ENCODE measurements at places on chromosomes 11 and 22.

GRCh38 chr11:94418123-94418765 is 17.0 kb upstream of the GPR83 start:
- no peak for DNase-seq

DNA sequence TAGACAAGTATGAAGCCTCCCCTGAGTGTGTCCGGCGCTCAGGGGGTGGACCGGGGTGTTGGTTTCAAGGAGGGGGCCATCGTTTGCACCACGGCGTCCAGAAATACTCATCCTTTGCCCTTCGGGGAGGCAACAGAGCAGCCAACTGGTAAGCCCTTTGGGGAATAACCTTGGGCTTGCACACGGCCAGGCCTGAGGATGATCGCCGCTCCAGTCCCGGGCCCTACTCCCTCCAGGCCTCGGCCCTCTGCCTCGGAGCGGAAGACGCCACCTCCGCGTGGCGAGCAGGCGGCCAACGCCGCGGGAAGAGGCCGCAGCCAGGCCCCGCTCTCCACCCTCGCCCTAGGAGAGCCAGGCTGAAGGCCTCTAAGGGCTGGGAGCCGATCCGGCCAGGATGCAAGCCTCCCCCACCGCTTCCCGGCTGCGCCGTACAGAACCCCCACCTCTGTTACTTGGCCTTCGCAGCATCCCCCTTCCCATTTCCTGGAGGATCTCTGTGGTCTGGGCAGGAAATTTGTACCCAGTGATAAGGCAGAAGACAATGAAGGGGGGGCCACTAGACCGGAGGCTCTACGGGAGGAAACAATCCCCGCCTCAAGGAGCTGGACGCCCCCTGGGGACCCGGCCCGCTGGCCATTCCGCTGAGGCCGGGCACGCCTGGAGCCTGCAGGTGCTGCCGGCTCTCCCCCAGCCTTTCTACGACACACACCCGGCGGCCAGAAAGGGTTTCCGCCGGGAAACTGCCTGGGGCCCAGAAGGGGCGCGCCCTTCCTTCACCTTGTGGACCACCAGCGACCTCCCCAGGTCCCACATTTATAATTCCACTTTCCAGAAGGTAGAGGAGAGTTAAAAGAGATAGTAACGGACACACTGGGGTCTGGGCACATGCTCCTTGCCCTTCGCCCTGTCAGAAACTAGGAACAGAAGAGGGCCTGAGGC is 2.6 kb downstream of the ESAM start:
- DNase-seq, result no peak

- DNase-seq, result no peak
Observed at GRCh38 chr11:31824879-31825837, 14.0 kb upstream of the PAX6 start.

DNA sequence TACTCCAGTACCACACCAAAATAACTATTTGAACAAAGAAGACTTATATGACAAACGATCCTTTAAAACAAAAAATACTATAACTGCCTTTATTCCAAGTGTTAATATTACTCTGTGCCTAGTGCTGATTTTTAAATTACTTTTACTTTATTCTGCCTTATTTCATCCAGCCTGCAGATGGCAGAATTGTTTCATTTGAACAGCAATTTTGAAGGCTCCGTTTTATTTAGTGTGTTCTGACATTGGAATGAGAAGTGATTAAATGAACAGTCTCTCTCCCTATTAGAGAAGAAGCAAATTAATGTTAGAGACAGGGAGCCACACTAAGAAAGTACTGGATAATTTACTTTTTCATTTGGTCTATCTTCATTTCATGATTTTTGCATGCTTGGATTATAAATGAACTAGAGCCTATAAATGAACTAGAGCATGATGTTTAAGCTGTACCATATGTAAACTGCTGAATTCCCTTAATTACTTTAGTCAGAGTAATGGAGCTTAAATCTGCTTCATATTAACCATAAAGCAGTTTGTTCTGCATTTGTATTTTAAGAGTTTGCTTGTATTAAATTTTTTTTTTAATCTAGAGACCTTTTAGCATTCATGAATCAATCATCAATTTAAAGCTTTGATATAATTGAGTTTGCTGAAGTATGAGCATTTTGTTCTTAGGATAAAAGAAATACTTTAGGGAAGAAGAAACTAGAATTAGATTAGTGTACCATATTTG is 9.8 kb downstream of the PDHX start:
- peak; percentile 8 for DNase-seq

DNA sequence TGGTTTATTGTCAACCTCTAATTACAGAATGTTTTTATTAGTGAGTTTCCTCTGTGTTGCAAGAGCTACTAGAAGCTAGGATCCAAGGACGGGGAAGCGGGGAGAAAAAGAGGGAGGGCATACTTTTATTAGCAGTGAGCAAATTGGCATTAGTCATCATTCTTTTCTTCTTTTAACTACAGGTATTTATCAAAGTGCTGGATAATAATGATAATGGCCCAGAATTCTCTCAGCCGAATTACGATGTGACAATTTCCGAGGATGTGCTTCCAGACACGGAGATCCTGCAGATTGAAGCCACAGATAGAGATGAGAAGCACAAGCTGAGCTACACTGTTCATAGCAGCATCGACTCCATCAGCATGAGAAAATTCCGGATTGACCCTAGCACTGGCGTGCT is 179.7 kb upstream of the MTNR1B start:
- DNase-seq, result no peak

DNA sequence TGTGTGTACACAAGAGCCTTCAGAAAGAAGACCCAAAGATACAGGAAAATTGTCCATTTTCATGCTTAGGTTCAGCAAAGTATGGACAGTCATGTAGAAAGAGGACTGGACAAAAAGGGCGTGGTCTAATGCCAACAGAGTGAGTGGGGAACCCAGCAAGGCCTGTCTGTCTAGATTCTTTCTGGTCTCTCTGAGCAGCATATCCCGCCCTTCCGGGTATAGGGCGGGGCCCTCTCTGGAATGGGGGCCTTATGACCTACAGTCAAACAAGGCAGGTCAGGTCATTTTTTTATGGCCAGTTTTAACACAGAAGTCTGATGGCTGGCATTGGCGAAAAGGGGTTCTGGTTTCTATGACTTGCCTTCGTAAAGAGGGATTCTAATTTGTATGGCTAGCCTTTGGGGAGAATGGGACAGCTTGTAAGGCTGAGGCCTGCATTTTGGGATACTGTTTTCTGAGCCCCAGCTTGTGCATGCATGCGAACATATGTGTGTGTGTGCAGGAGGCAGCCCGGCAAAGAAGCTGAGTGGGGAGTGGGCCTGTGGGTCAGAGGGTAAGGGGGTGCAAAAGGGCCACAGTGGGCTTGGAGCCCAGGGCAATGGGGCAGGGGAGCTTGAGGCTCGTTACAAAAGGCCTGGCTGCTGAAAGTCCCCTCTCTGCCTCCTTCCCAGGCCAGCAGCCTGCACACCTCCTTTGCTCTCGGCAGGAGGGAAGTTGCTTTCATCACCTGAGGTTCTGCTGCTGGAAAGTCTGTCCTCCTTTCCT is 130.5 kb upstream of the B3GAT1 start:
- no peak for DNase-seq

- no peak for DNase-seq
Observed at GRCh38 chr11:34749666-34750659, 129.1 kb downstream of the EHF start.

GRCh38 chr11:60835534-60835846 is 6.4 kb upstream of the CCDC86 start:
- no peak for DNase-seq

DNA sequence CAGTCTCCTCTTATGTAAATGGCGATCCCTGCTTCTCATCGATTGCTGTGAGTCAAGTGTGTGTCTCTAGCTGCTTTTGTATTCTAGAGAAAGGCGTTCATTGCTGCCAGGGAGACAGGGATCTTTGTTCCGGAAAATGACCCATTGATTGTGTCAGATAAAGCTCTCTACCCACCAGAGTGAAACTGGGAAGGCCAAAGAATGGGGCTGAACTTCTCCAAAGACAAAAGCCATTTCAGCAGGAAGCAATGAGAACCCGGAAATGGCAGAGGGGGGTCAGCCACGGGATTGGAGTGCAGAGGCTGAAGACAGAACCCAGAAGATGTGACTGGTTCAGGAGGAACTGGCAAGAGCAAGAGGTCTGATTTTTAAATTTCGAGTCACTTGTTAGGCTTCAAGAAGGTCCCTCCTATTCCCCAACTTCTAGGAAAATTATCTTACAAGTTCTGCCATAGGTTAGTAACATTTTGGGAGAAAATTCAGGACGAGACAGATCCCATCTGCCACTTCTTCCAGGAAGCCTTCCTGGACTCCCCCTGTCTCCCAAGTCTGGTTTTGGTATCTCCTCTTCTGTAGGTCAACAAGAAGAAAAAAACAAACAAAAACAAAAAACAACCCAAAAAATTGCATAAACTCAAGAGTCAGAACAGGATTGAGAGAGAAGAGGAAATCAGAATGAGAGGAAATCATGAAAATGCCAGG is 110.6 kb downstream of the NECTIN1 start:
- DNase-seq, result no peak

DNA sequence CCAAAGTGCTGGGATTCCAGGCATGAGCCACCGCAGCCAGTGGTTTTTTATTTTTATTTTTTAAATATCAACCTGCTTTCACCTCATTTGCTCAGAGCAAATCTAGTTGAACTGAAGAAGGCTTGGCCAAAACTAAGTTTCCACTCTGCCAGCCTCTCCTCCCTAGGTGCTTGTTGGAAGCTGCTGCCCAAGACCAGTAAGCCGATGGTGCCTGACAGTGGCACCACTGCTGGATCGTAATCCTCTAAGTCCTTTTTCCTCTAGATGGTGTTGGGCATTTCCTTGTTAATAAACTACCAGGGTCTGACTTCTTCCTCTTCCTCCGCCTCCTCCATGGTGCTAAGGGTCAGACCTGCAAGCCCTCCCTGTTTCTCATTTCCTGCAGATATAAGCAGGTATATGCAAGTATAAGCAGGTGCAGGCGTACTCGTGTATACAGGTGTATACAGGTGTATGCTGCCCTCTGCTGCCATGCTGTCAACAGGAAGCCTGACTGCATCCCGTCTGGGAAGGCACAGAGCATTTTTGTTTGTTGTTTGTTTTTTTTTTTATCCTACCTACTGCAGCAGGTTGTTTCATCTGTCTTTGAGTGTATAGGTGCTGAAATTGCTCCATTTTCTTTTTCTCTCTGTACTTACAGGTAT is 1.6 kb downstream of the NADSYN1 start:
- DNase-seq, result peak; percentile 21

DNA sequence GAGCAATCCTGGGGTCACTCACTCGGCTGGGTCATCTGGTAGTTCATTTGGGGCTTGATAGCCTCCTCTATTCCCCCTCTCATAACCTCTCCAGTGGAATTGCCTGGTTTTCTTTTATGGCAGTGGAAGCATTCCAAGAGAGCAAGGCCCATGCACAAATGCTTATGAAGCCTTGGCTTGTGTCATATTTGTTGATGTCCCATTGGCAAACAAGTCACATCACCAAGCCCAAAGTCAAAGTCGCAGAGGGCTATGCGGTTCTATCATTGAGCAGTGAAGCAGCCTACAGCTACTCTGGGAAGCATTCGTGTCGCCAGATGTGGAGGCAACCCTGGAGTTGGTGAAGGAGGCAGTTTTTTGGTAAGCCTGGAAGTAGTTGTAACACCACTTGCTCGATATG is 12.3 kb downstream of the KCTD14 start:
- DNase-seq, result no peak

DNA sequence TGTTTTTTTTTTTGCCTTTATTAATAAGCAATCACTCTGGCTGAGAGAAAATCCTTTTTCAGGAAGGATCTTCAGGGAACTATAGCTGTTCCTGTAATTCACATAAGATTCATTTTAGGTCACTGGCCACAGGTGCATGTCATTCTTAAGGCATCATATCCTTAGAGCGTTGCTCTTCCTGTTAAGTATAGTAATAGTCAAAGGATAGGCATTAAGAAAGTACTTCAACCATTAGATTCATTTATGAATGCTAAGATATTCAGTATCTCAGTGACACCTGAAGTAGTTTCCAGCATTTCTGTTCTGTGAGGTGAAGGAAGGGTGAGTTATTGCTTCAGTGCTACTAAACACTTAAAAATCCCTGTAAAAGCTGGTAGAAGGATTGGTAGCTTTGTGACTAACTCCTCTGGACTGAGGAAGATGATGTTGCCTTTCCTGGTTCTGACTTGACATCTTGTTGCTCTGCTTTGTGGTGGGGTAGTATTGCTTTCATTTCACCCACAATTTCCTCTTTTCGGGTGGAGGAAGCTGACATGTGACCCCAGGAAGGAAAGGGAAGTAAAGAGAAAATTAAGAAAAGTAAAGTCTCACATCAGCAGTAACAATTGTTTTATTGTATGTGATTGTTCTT is 34.7 kb downstream of the RNF169 start:
- no peak for DNase-seq

DNA sequence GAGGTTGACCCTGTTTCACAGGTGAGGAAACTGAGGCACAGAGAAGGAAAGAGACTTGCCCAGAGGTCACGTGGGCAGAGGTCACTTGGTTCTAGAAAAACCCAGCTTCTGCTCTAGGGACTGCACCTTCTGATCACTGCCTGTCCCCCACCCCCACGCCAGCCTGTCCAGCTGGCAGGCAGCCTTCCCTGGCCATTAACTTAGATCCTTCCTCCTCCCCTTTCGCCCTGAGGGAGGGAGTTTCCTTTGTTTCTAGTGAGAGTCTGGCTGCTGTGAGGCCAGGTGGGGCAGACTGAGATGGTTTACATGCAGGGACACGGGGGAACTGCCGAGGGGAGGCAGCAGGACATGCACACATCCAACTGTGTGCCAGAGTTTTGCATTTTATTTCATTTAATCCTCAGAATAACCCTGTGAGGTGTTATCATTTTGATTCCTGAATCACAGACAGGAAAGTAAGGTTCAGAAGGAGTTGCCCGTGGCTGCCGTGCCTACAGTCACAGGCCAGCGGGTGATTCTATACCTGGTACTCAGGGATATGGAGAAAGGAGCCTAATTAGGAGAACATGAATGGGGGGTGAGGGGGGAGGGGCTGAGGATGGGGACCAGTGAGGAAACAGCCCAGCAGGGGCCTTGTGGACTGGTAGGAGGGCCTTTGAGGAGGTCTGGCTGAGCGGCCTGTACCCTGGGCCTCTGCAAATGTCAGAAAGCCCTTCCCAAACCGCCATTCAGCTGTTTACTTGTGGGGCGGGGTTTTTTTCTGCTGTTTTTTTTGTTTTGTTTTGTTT is 3.4 kb downstream of the FAM83F start:
- DNase-seq, result no peak

- no peak for DNase-seq
Observed at GRCh38 chr22:24968066-24968561, 15.6 kb downstream of the KIAA1671 start.

DNA sequence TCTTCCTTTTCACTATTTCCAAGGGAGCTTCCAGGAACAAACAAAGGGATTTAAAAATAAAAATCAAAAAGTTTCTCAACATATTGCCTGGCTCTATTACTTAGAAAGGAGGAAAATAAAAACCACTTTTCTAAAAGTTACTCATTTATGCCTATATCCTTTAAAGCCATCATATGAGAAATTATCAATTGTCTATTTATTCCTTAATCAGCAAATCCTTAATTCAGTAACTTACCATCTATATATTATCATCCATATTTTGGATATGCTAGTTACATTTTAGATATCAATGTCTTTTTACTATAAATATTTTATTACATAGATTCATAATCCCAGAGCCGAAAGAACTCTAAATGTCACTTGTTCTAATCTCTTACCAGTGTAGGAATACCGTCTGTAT is 481.5 kb upstream of the ANO5 start:
- no peak for DNase-seq

GRCh38 chr22:35218079-35218478 is 39.2 kb upstream of the HMGXB4 start:
- no peak for DNase-seq
